Stomach (tissue), 19 donors: ENCODE measurements at places on chromosomes 4 and X. TPM values are rescaled to one million over a fixed set of nuclear protein-coding genes. Genes with fewer than 3 reads are reported as not detected.

DNA sequence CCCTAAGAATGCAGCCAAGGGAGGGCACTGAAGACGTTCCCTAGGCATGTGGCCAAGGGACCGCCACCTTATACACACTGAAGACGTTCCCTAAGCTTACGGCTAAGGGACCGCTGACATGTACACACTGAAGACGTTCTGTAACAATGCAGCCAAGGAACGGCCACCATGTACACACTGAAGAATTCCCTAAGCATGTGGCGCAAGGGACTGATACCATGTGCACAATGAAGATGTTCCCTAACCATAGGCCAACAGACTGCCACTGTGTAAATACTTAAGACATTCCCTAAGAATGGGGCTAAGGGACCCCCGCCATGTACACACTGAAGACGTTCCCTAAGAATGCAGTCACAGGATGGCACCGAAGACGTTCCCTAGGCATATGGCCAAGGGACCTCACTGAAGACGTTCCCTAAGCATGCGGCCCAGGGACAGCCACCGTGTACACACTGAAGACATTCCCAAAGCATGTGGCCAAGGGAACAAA lies 36.1 kb downstream of the DHRSX start:
- DNase-seq: no peak

DNA sequence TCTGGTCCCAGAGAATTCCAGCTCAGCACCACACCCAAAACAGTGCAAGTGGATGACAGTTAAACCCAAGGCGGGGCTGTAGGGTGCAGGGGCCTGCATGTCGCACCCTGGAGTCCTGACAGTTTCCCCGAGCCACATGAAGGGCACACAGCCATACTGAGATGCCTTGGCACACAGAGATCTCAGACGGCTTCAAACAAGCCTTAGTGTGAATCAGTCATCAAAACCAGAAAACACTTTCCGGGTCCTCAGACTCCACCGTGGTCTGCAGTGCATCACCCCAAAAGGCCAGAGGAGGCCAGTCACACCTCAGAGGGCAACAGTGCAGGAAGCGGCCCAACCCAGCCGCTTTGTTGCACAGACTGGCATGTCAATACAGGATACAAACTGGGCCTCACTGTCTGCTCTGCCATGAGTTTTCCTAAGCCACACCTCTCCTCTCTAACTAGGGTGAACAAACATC lies 64.6 kb upstream of the ENPP6 start:
- DNase-seq: peak; percentile 63

GRCh38 chr4:52862639-52863161 lies 583 bp downstream of the RASL11B start:
- DNase-seq: peak; percentile 46

- DNase-seq: peak; percentile 69
Observed at GRCh38 chrX:65677954-65678469, 10.6 kb downstream of the MSN start.

DNA sequence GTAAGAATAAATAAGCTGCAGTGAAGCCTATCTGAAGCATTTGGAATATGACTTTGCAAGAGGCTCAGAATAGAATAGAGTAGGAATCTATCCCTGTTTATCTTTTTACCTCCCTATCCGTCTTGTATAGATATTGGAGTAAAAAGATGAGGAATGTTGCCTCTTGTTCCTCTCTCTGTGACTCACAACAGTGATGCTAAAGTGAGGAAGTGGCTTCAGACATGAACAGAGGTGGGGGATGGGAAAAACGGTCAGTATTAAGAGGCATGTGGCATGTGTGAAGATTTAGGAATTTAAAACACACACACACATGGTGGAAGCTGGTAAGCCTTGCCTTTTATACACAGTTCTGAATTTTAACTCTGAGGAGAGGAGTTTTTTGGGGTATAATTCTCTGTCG lies 3.8 kb upstream of the DCAF4L1 start:
- no peak for DNase-seq

- no peak for DNase-seq
Observed at GRCh38 chr4:7915875-7916242, 23.8 kb downstream of the AFAP1 start.

- no peak for DNase-seq
Observed at GRCh38 chrX:46572340-46572936, 1.1 kb upstream of the CHST7 start.

DNA sequence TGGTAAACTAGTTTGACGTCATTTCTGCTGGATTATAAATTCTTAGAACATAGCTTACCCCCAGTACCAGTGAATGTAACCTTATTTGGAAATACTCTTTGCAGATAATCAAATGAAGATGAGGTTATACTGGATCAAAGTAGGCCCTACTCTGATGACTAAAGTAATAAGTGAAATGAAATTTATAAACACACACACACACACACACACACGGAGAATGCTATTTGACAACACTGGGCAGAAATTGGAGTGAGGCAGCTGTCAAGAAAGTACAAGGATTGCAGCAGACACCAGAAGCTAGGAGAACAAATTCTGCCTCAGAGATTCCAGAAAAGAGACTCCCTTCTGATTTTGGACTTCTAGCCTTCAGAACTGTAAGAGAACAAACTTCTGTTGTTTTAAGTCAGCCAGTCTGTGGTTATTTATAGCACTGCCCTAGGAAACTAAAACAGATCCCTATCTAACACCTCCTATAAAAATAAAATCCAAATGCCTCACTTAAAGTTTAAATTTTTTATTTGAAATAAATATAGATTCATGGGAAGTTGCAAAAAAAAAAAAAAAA lies 448.6 kb downstream of the PCDH18 start:
- no peak for DNase-seq

DNA sequence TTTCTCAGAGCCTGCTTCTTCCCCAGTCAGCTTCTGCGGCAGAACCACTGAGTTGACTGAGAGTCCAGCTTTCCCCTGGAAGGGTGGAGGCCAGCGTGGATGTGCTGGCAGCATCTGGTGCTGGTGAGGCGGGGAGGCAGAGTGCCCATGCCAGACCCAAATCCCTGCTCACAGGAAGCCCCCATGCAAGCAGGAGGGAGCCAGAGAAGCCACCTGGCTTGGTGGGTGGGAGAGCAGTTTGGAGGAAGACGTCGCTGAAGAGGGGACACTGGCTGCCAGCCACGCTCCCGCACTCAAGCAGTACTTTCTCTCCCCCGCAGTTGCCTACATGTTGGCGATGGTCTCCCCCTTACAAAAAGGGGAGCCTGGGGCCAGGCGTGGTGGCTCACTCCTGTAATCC lies 6.0 kb downstream of the PDZD4 start:
- DNase-seq: no peak

DNA sequence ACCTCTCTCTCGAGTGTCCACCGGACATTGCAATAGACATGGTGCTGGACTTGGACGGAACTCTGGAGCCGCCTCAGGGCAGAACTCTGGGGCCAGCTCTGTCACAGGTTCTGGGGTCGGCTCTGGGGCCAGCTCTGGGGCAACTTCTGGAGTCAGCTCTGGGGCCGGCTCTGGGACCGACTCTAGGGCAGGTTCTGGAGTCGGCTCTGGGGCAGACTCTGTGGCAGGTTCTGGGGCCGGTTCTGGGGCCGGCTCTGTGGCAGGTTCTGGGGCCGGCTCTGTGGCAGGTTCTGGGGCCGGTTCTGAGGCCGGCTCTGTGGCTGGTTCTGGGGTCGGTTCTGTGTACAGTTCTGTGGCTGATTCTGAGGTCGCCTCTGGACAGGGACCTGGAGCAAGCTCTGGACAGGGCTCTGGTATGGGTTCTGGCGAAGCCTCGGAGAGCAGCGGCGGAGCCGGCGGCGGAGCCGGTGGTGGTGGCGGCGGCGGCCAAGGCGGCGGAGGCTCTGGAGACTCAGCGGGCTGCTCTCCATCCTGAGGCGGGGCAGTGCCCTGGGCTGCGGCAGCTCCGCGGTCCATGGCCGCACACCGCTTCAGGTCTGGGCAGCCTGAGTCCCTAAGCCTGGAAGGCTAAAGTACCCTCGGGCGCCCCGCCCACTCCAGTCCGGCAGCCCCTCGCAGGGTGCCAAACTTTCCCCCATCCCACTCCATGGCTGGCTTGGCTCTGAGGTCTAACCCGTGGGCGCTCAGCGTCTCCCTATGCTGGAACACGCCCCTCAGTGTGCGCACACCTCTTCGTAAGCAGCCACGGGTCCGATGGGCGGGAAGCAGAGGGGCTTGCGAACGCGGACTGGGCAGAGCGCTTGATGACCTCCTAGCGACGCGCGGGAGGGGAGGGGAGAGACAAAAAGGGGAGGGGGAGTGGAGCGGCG lies at the start of gene DGKK:
DGKK (minus strand) TSS at position 723 of the 929 bp plus-strand sequence; CDS start at position 576, 147 bp downstream.
- no peak for DNase-seq

DNA sequence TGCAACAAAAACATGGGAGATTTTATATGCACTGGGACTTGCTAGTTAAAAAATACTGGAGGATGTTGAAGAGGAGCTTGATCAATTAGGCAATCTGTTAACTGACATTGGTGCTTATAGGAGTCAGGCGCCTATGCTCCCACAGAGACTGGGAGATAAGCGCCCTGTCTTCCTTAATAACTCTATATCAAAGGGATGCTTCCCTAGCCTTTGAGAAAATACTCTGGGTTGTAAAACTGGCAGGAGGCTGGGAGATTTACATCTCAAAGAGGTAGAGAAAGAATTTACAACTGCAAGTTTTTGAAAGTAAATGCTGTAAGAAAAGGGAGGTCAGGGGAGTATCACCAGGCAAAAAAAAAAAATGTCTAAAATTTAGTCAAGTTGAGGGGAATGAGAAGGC lies 325.4 kb downstream of the PCDH10 start:
- DNase-seq: no peak

DNA sequence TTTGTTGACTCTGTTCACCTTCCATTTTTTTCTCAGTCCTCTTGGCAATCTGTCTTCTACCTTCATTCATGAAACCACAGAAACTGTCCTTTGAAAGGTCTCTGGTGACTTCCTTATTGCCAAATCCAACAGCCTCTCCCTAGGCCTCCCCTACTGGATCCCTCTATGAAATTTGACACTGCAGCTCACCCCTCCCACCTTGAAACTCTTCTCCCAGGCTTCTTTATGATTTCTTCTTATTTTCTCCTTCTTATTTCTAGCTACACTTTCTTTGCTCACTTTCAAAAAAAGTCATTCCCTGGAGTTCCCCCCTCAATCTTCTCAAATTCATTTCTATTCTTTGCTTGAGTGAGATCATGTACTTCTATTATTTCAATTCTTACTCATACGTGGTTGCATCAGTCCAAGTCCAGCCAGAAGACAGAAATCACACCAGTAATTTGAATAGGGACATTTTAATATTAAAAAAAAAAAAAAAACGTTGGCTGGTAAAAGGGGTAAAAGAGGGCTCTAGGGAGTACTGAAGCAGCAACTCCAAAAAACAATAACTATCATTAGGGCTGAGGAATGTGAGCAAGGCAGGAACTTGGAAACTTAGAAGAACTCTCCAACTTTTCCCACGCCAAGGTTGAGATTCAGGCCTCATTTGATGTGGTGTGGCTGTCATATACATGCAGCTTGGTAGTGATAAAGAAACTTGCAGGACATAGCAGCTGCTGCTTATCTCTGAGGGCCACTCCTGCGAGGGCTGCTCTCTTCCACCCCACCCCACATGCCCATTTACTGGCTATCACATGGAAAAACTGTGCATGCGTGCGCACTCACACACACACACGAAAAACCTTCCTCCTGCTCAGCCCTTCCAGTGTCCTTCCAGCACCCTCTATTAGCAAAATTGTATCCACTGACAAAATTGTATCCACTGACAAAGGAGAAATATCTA lies 169.8 kb upstream of the GALNT7 start:
- no peak for DNase-seq

GRCh38 chrX:117989512-117989911 lies 127.1 kb downstream of the KLHL13 start:
- no peak for DNase-seq

- DNase-seq: no peak
Observed at GRCh38 chrX:74346088-74346487, 42.1 kb downstream of the ZCCHC13 start.

GRCh38 chr4:106494066-106494465 lies 125.5 kb upstream of the GIMD1 start:
- no peak for DNase-seq

GRCh38 chr4:158671915-158672806 lies at the start of gene ETFDH:
TSS of gene ETFDH (plus strand) at chr4:158672296. CDS start at chr4:158672457, 161 bp downstream.
- DNase-seq: peak; percentile 100

DNA sequence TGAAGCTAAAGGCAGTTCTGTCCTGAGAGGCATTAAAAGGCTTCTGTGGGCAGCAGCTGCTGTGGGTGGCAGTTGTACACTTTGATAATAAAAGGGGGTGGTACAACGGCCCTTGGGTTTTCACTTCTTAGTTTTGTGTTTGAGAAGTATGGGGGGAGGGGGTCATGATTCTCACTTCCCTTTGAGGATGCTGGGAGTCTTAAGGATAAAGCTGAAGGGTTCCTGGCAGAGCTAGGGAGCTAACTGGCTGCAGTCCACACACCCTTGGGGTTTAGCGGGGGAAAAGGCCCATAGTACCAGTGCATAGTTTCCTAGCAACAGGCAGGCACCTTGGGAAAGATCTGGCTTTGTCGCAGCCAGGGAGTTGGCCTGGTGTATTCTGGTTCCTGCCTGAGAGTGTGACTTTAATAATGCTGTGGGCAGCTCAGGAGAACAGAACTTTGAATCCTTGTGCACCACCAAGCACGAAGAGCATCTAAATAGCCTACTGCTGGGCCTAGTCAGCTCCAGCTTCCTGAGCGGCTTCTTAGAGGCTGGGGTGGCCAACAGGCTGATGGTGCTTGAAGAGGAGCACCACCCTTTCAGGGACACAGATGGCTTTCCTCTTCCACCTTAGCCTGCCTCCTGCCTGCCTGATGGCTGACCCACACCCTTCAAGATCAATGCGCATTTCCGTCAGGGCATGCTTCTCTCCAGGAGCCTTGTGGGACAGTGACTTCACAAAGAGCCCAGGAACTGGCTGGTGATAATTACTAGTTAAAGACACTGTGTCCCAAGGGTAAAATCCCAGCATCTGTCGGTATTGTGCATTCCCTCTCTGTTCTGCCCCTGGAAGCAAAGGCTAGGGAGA lies 12.5 kb downstream of the ZBTB33 start:
- peak; percentile 12 for DNase-seq

The SERTM2 gene
- 0.19 TPM for polyA plus RNA-seq

The CLIC2 gene
- 3.7 TPM for polyA plus RNA-seq

The NOX1 gene
- polyA plus RNA-seq: not detected

The BEX2 gene
- 29.1 TPM for polyA plus RNA-seq

The NLRP2B gene
- polyA plus RNA-seq: not detected

The NXF2 gene
- polyA plus RNA-seq: not detected

The RAB9B gene
- polyA plus RNA-seq: 0.76 TPM

The MPP1 gene
- polyA plus RNA-seq: 9.0 TPM

The ERCC6L gene
- 0.62 TPM for polyA plus RNA-seq

The ARL9 gene
- not detected for polyA plus RNA-seq

The RENBP gene
- 12.7 TPM for polyA plus RNA-seq
